H7 (cell line): ENCODE measurements at places on chromosomes 2 and 18.

DNA sequence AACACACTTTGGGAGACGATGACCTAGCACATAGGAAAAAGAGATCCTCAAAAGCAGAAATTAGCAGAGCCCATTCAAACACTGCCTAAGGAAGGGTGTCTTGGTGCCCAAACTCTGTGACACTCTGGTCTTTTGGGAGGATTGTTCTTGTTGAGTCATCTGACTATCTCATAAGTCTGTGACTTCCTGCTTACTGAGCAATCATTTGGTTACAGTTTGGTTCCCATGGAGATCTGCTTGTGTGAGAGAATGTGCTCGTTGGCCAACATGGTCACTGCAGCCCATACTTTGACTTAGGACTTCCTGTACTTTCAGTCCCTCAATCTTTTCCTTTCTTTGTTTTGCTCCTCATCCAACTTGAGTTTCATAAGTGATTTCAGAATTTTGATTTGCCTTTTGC is 602.9 kb downstream of the NYAP2 start:
- DNase-seq = no peak

GRCh38 chr18:26417190-26417589 is 131.2 kb downstream of the KCTD1 start:
- no peak for DNase-seq

DNA sequence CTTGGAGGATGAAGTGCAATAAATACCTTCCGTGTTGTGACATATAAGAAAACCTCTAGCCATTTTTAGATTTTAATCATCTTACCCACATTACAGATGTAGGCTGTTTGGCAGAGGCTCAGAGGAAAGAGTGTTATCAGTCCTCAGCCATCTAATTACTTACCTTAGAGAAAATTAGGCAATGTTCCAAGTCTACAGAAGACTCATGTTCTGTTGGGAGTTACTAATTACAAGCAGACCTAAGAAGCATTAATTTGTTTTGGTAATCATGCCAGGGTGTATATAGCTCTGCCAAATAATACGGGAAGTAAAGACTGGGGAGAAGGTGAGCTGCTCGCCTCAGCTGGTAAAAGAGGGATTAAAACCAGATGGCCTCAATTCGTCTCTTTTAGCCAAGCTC is 125.8 kb upstream of the PGAP1 start:
- DNase-seq = no peak

- no peak for DNase-seq
Measured at GRCh38 chr2:225104971-225105370, 62.7 kb upstream of the DOCK10 start.

DNA sequence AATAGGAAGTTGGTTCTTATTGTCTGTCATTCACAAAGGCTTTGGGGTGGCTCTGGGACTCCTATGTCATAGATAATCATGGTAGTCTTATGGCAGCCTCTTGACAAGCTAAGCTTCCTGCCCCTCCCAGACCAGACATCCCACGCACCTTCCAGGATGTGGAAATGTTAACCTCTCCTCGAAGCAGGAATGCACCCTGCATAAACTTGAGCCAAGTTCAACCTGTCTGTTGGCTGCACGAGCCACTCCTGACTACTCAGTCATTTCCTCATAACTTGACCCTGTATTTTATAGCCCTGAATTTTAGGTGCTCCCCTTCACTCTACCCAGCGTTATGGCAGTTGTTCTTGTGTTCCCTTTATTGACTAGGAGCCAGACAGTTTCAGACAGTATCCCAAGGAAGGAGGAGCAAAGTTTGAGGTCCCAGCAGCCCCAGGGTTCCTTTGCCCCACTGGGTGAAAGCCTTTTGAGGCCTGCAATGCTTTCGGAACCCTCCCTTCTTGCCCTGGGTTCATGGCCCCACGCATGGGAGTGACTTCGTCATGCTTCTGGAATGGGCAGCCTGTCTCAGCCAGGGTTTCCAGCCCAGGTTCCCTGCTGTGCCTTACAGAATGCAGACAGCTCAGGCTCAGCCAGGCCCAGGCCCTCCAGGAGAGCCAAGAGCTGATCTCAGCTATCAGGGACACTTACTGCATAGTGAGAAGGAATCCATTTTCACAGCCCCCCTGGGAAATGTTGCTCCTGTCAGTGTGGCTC is 15.6 kb upstream of the INO80C start:
- no peak for DNase-seq

- DNase-seq = no peak
Measured at GRCh38 chr2:159445307-159445706, 158.8 kb upstream of the WDSUB1 start.

GRCh38 chr2:233270366-233270765 is 18.9 kb downstream of the ATG16L1 start:
- DNase-seq = no peak

DNA sequence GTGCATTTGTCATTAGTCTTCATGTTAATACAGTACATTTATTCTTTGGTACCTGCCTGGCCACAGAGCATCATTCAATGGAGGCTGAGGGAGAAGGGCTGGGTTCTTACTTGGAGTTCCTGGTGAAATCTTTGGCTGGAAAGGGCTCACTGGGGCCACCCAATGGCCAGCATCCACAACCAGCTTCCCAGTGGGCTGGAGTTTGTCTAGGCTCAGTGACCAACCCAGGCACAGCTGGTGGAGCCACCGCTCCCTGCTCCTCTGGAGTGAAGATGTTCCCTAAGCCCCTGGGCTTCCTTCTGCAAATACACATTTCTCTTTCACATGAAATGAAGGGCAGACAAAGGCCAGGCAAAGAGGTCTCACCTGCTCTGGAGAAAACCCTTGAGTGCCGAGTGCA is 34.4 kb downstream of the EHD3 start:
- peak; percentile 64 for DNase-seq

- no peak for DNase-seq
Measured at GRCh38 chr18:60656553-60656952, 284.0 kb upstream of the MC4R start.

GRCh38 chr2:187037310-187037709 is 188.3 kb upstream of the ZSWIM2 start:
- DNase-seq = no peak

DNA sequence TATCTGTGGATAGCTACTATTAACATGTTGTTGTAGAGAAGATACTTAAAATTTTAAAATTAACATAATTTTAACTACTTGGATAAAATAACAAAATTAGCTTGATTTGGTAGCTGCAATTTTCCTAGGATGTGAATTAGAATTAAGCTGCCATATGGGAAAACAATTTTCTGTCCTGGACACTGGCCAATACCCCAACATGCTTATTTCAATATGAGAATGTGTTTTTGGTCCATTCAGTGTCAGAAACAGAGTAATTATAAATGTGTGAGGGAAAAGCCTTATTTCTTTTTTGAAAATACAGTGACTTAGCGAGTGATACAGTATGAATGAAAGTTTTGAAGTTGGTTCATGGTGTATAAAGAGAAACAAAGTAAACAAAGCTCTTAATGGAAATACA is 948.3 kb upstream of the GYPC start:
- no peak for DNase-seq

DNA sequence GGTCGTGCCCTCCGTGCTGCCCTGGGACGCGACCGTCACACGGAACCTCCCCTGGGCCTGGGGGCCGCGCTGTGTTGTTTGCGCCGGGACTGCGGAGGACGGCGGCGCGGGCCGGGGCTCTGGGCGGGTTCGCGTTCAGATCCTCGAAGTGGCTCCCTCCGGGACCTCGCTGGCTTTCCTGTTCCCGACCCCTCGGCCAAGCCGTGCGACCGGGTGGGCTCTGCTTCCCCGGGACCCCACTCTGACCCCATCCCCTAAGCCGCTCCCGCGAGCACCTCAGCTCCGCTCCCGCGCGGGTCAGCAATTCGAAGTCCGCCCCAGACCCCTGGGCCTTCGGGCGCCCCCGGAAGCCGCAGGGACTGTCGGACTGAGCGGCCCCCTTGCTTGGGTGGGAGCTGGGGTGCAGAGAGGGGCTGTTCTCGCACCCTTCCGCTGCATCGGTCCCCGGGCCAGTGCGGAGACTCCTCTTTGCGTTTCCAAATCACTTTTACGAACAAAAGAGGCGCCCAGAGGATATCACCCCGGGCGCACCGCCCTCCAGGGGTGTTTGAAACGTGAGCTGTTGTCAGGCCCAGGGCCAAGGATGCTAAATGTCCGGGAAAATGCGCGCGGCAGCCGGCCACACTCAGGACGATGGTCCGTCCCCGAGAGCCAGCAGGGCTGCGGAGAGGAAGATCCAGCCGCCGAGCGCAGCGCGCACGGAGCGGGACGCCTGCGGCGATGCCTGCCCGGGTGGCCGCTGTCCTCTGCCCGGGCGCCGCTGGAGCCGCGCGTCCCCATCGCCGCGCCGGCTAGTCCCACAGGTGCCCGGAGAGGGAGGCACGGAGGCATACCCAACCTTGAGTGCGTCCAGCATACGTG is 73.5 kb downstream of the ZCCHC2 start:
- peak; percentile 82 for DNase-seq

DNA sequence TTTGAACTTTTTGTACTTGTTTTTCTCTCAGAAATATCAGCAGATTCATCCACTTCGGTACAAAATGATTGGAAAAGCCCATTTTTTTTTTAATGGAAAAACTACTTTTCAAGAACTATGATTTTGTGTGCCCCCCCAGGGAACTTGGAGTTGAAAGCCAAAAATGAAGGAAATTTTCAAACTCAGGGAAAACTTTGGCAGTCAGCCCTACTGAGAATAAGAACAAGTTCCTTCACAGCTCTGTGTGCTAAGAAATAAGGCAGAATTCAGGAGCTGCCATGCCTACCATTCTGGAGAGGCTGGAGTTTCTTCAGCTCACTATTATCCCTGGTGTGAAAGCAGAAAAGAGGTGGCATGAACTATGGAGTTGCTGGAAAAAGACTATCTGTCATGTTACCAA is 226.0 kb upstream of the SLC35G4 start:
- no peak for DNase-seq

GRCh38 chr2:162245781-162246180 is 2.5 kb upstream of the FAP start:
- DNase-seq = no peak

- DNase-seq = no peak
Measured at GRCh38 chr2:16123421-16123820, 183.1 kb downstream of the MYCN start.

GRCh38 chr2:2810504-2810903 is 479.4 kb upstream of the MYT1L start:
- DNase-seq = peak; percentile 71
